ENCODE measurements at places on chromosomes 1 and 21.

GRCh38 chr1:177053648-177054047 is 110.9 kb downstream of the ASTN1 start:
- DNase-seq: no peak

DNA sequence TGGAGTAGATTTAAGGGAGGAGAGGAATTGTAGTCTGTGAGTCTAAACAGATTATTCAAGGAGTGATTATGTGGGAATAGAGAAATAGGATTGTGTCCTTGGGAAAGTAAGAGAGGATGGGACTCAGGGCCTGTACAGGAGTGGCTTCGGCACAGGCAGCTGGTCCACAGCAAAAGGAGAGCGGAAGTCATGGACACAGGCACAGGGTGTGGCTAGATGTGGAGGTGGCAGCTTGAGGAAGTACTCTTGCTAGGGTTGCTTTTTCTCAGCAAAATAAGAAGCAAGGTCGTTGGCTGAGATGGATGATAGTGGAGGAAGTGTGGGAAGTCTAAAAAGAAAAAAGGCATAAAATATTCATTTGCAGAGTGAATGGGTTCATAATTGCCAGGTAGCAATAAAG is 18.5 kb upstream of the ZNF648 start:
- DNase-seq: no peak

- DNase-seq: no peak
Measured at GRCh38 chr1:151347523-151348246, 633 bp upstream of the RFX5 start.

DNA sequence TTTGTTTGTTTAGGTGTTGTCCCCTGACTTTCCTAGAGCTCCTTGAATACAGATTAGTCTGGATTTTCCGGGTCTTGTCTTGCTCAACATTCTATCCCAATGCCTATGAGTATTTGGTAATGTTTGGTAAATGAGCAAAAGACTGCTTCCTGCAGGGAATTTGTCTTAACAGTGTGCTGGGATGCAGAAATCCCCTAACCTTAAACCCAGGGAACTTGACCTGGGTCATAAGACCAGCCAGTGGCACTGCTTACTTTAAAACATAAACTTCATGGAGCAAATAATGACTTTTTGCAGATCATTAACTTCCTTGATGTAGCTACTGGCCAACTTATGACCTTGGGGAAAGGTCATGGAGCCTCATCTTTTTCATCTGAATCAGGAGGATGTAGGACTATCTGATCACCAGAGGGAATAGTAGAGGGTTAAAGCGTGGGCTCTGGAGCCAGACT is 27.2 kb downstream of the TCEANC2 start:
- DNase-seq: no peak
